NCI-H1417 (cell line): ENCODE measurements at places on chromosomes 6 and 20.
A peak's percentile ranks its signal among the peaks of the same experiment; 100 is the strongest.

- no peak for DNase-seq
Measured at GRCh38 chr6:129534926-129535325, 175.1 kb downstream of the ARHGAP18 start.

DNA sequence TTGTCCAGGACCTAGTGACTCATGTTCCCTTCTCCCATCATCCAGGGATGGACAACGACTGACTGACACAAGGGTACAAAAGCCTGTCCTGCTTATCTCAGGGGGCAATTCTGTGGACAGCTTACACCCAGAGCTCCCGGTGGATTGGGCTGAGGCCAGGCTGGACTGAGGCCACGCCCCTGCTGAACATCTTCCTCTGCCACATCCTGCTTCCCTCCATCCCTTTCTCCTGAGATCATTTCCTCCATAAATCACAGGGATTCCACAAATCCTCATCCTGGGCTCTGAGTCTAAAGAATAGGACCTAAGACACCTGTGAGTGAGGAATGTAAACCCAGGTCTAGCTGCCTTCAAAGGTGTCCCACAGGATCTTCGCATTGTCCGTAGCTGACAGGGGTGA is 30.4 kb upstream of the RNF24 start:
- no peak for DNase-seq

- DNase-seq: no peak
Measured at GRCh38 chr20:17129089-17129488, 97.8 kb upstream of the PCSK2 start.

- no peak for DNase-seq
Measured at GRCh38 chr6:148578837-148579565, 167.8 kb upstream of the UST start.

- DNase-seq: no peak
Measured at GRCh38 chr6:14728396-14729024, 517.4 kb upstream of the JARID2 start.

DNA sequence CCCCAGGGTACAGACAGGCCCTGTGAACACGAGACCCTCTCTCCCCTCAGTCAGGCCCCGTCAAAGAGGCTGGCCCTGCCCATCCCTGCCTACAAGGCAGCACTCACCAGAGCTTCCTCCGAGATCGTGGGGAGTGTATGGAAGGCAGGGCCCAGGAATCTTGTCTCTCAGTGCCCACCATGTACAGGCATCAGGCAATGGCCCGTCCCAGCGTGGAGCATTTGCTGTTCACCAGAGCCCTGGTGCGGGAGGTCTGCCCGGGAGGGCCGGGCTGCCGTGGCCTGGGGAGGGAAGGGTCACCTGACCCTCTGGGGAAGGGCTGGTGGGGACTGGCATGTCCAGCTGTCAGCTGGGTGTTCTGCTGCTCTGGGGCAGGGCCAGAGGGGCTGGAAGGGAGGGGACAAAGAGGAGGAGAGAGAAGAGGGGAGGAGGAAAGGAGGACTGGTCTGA is at the start of gene IP6K3:
Gene IP6K3, minus strand, starts transcription at position 255 of the 450 bp plus-strand sequence. CDS start 11,429 bp downstream, outside the sequence.
- DNase-seq: no peak

DNA sequence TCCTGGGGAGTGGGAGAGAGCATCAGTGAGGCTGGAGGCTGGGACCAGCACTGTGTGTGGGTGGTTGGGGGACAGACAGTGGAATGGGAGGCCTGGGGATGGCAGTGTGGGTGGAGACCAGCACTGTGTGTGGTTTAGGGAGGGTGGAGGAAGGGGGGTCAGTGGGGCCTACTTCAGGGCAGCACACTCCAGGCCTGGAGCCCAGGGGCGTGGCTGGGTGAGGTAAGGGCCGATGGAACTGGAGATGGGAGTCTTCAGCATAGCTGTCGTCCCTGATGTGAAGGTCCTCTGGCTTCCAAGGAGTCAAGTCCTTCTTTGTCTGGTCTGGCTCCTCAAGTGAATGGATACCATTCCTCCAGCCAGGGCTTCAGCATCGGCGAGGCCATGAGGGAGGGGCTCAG is 18.6 kb downstream of the KCNK17 start:
- DNase-seq: no peak

DNA sequence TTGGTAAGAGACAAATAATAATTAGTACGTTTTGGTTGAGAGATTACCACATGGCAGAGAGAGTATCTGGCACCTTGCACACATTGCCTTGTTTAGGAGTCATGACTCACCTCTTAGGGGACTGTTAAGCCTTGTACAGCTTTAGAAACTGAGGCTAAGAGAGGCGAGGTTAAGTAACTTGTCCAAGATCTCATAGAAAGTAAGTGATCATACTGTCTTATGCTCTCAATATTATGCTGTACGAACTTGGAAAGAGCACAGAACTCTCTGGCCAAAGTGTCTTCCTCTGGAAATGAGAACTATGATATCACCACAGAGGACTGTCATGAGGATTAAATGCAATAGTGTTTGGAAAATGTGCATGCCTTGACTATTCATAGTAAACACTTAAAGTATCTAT is 249.0 kb downstream of the UTRN start:
- no peak for DNase-seq

DNA sequence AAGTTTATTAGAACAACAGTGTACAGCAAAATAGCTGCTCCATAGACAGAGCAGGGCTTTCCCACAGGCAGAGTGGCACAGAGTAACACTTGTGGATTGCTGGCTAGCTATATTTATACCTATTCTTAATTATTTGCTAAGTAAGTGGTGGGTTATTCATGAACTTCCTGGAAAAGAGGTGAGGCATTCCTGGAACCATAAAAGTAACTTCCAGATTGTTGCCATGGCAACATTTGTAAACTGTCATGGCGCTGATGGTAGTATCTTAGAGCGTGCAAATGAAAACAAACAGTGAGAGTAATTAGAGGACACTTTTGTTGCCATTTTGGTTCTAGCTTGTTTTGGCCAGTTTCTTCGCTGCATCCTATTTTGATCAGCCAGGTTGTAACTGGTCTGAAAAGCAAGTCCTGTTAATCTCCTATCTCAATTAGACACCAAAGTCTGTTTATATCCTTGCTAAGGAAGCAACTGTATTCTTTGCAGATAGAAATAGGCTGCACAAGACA is 23.9 kb downstream of the DEFB114 start:
- no peak for DNase-seq

GRCh38 chr6:106182455-106182854 is 96.3 kb downstream of the PRDM1 start:
- no peak for DNase-seq

- no peak for DNase-seq
Measured at GRCh38 chr6:150282806-150283205, 86.0 kb upstream of the IYD start.

- no peak for DNase-seq
Measured at GRCh38 chr6:96724641-96725040, 112.6 kb downstream of the GPR63 start.

DNA sequence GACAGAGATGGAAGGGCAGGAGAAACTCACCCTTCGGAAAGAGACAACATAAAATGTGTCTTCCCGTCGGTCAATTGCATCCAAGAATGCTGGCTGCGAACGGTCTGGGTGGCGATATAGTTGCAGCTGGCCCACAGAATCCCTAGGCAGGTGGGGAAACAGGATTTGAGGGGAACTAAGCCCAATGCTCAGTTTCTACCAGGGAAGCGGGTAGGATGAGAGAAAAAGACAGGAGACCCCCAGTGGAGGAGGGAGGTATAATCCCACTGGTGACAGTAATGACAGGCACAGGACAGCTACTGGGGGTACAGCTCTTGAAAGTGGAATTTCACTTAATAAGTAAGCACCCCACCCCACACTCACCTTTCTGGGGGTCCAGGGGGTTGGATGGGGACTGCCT is 7.5 kb upstream of the TNXB start:
- DNase-seq: peak; percentile 14

- no peak for DNase-seq
Measured at GRCh38 chr6:17640477-17640917, 40.4 kb downstream of the FAM8A1 start.

- DNase-seq: peak; percentile 93
Measured at GRCh38 chr20:11734431-11734830, 183.3 kb upstream of the BTBD3 start.

GRCh38 chr20:50208085-50208491 is 17.5 kb downstream of the CEBPB start:
- DNase-seq: no peak

DNA sequence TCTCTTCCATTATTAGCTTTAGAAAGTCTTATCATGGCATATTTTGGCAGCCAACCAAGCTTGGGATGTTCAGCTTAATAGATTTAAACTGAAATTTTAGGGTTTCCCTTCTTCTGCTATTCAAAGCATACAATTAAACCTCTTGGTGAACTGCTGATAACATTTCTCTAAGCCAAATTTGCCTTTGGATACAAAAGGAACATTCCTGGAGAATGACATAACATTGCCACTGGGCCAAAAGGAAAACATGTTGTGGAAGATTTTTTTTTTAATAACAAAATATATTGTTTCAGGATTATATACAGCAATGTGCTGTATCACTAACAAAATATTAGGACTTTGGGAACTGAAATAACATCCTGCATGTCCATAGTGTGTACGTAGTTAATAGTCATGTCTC is 215.1 kb upstream of the TBX18 start:
- DNase-seq: no peak

- DNase-seq: no peak
Measured at GRCh38 chr6:13985663-13986325, 61.0 kb downstream of the RNF182 start.

DNA sequence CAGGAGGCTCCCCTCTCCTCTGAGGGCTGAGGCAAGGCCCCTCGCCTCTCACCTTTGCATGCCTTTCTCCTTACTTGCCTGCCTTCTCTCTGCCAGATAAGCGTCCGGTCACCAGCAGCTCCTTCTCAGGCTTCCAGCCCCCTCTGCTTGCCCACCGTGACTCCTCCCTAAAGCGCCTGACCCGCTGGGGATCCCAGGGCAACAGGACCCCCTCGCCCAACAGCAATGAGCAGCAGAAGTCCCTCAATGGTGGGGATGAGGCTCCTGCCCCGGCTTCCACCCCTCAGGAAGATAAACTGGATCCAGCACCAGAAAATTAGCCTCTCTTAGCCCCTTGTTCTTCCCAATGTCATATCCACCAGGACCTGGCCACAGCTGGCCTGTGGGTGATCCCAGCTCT is 21.3 kb upstream of the PPARD start:
- no peak for DNase-seq

DNA sequence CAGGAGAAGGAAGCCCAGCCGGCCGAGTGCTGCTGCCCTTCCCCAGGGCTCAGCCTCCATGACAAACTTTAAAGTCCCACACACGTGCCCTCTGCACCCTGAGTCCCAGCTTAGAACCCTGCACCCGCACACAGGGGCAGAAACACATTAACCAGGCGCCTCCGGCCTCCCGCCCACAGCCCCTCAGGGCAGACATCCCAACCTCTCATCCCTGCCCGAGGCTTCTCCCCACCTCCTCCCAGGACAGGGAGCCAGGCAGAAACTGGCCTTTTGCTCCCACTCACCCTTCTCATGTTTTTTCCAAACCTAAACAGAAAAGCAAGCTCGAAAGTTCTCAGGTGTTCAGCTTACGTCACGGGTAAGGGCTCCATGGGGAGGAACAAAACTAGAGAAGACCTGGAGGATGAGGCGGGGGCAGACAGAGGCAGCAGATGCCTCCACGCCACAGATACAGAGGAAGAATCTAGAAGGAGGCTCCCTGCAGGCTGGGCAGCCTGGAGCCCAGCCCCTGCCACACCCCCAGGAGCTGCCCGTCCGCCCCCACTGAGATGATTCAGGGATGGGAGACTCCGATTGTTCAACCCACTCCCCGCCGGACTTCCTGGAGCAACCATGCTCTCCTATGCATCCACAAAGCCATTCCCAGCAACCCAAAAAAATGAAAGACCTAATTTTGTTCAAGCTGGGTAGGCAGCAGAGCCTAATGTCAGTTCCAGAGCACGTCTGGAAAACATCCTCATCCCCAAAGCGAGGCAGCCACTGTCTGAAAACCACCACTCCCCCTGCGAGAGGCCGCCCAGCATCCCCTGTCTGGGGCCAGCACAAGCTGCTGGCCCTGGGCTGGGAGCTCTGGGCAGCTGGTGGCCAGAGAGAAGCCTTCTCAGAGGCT is 8.8 kb downstream of the KCNQ2 start:
- no peak for DNase-seq

DNA sequence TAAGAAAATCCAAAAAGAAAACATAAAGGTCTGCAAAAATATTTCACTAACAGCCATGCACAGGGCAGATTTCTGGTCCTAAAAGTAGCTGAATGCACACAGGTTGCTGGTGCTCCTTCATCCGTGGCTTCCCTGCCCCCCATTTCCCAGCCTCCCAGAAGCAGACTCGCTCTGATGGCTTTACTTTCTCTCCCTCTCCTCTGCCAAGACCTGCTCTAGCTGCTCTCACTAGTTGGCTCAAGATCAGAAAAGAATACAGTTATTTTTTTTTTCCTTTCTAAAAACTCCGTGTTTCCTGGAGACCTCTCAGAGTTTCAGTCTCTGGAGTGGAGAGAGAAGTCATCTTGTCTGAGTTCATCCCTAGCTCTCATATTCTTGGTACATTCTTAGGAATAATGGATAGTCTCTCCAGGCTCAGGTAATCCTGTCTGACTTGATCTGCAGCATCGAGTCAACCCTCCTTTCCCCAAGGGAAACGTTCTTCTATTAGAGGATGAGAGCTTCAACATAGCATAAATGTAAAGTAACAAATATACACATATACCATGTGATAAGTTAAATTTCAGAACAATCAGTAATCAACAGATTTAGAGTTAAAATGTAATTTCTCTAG is 214.2 kb downstream of the TBC1D7 start:
- DNase-seq: no peak

DNA sequence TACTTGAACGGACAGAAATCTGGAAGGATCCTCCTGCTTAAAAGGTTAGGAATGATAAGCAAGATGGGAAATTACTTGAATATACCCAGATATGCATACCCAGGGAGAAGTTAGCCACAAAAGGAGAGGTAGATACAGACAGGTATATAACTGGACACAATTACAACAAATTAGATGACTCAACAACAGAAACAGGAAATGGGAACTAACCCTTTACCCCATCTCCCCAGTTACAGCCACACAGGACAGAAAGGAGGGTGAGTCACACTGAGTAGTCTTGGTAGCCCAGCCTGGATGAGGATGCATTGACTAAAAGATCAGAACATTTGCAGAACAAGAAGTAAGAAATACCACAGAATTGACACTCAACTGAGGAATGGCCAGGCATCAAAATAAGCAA is 61.2 kb downstream of the C6orf52 start:
- no peak for DNase-seq

GRCh38 chr6:5501837-5502236 is 240.5 kb downstream of the FARS2 start:
- peak; percentile 8 for DNase-seq

- no peak for DNase-seq
Measured at GRCh38 chr20:11140359-11140758, 466.6 kb upstream of the JAG1 start.

- DNase-seq: no peak
Measured at GRCh38 chr6:170236131-170236836, 54.6 kb downstream of the DLL1 start.

GRCh38 chr20:32753731-32754130 is 8.5 kb upstream of the DNMT3B start:
- DNase-seq: no peak
